ENCODE measurements at places on chromosomes 2 and 18.

- no peak for DNase-seq
These were observed 27.3 kb upstream of the TMX3 start for GRCh38 chr18:68742206-68742605.

DNA sequence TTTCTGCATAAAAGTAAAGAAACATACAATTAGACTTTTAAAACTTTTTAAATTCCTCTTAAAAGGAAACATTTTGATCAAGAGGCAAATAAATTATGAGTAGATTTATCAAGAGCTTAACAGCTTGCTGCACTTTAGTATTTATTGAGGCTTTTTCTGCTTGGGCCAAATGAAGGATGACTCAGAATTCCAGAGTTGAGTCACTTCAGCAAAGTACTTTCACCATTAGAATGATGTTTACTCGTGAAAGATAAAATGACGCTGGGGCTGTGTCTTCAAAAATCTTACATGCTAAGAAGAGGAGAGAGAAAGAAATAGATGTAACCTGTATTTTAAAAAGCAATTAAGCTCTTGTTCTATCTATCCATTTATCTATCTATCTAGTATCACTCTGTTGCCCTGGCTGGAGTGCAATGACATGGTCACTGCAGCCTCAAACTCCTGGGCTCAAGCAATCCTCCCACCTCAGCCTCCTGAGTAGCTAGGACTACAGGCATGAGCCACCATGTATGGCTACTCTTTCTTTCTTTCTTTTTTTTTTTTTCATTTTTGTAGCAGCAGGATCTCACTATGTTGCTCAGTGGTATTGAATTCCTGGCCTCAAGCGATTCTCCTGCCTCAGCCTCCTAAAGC, 75.3 kb upstream of the RIOK3 start:
- no peak for DNase-seq

DNA sequence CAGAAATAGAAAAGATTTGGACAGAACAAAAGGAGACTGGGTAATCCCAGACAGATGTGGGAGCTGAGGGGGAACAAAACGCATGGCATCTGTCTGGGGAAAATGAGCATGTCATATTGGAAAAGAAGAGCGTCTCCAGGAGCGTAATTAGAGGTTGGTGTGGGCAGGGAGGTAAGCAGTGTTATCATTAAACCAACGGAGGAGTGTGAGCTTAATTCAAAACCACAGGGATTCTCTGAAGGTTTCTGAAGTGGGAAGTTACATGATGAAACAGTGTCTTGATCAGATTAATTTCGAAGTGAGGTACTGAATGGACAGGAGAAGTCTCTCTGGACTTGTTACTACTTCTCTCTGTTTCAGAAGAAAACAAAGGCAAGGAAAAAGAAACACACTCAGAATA, 53.3 kb downstream of the DTNB start:
- DNase-seq = no peak

DNA sequence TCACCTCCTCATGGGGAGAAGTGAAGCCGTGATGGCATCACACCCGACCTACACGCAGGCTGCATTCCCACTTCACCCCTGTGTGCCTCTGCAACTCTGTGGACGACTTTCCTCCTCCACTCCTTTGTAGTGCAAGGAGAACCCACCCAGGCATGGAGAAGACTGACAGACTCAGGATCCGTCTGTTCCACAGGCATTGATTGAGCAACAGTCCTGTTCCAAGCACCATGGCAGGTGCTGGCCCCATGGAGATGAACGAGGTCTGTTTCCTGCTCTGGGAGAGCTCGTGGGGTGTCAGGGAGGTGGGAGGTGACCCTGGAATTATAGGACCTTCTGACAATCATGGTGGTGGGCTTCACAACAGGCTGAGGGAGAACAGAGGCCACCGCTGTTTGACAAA, 284.7 kb upstream of the HDAC4 start:
- DNase-seq = no peak

- no peak for DNase-seq
These were observed 124.9 kb upstream of the ZNF236 start for GRCh38 chr18:76697441-76697901.

DNA sequence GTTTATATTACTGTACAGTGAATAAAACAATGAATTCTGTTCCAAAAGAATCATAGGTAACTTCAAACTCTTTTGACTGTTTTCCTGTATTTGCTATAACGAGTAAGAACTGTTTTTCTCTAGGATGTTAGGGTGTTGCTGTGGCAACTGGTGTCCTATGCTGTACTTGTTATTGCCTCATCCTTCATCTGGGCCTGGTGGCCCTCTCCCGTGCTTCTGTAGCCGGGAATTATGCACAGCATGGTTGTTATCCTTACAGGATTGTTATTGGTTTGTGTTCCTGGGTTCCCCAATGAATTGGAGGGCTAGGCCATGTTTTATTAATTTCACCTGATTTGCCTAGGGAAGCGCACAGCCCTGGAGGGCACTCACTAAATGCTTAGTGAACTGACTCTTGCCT, 279.2 kb downstream of the PTPRM start:
- no peak for DNase-seq

GRCh38 chr2:233989221-233989858, 61.2 kb upstream of the SPP2 start:
- DNase-seq = no peak

- DNase-seq = peak; percentile 42
These were observed 120.8 kb downstream of the NFATC1 start for GRCh38 chr18:79516441-79516931.

All from activated CD8-positive, alpha-beta T cell treated with anti-CD3 and anti-CD28 coated beads for 36 hours (primary cell).